ENCODE measurements at places on chromosomes 1 and 21.

GRCh38 chr1:16082283-16083038 is 9.0 kb upstream of the FAM131C start:
- H3K4me1 ChIP-seq = peaks cover 13% of the 10 kb centered on the region
- no peak overlapping the region for H3K4me3 ChIP-seq
- peak; percentile 58 for DNase-seq

GRCh38 chr21:23780326-23780725 is 1827.0 kb downstream of the MRPL39 start:
- no peak overlapping the region for H3K27ac ChIP-seq
- no peak for DNase-seq
- H3K36me3 ChIP-seq = no peaks in the 10 kb centered on the region
- H3K27me3 ChIP-seq = no peaks in the 10 kb centered on the region

- peaks cover 4% of the 10 kb centered on the region for H3K36me3 ChIP-seq
- no peak overlapping the region for H3K27ac ChIP-seq
- H3K4me1 ChIP-seq = peaks cover 9% of the 10 kb centered on the region
- DNase-seq = no peak
- no peaks in the 10 kb centered on the region for H3K27me3 ChIP-seq
These were observed 84.1 kb upstream of the ZNF326 start for GRCh38 chr1:89910780-89911179.

GRCh38 chr1:204723131-204723787 is 37.7 kb upstream of the LRRN2 start:
- H3K4me1 ChIP-seq = no peaks in the 10 kb centered on the region
- no peaks in the 10 kb centered on the region for H3K27me3 ChIP-seq
- no peak for DNase-seq

GRCh38 chr1:169086603-169087455 is 19.7 kb upstream of the ATP1B1 start:
- H3K4me1 ChIP-seq = peaks cover 7% of the 10 kb centered on the region
- no peak for DNase-seq
- no peaks in the 10 kb centered on the region for H3K27me3 ChIP-seq
- no peak overlapping the region for H3K27ac ChIP-seq
- no peaks in the 10 kb centered on the region for H3K36me3 ChIP-seq

DNA sequence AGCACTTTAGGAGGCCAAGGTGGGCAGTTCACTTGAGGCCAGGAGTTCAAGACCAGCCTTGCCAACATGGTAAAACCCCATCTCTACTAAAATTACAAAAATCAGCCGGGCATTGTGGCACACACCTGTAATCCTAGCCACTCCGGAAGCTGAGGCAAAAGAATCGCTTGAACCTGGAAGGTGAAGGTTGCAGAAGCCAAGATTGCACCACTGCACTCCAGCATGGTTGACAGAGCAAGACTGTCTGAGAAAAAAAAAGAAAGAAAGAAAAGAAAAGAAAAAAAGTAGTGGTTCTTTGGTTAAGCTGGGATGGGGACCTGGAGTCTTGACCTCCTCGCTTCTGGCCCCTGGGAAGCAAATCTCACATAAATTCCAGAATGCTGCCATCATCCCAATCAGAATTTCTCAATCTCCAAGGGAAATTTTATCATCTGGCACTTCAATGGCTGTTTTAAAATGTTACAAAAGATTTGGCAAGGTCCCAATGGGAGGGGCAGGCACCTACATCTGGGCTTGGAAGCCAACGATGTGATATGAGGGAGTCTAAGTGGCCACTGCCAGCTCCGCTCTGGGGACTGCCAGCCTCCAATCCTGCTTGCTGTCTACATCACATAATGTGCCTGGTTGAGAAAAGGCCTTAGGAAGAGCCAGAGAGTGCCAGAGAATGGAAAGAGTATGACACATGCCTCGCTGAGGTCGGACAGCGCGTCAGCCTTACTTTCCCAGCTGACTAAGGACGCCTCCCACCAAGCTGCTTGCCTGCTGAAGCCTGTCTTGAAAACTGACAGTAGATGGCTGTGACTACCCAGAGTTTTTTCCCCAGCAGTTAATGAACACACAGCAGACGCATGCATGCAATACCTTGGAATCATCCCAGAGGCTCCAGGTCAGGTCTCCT is 42.1 kb upstream of the SRP9 start:
- no peak for DNase-seq
- no peaks in the 10 kb centered on the region for H3K27me3 ChIP-seq
- no peaks in the 10 kb centered on the region for H3K36me3 ChIP-seq
- H3K4me1 ChIP-seq = no peaks in the 10 kb centered on the region
- no peak overlapping the region for H3K4me3 ChIP-seq
- H3K27ac ChIP-seq = no peak overlapping the region

GRCh38 chr1:27522432-27523336 is 32.7 kb upstream of the WASF2 start:
- H3K36me3 ChIP-seq = no peaks in the 10 kb centered on the region
- H3K27me3 ChIP-seq = no peaks in the 10 kb centered on the region
- DNase-seq = peak; percentile 80

- DNase-seq = no peak
- no peak overlapping the region for H3K27ac ChIP-seq
- no peak overlapping the region for H3K4me3 ChIP-seq
- no peaks in the 10 kb centered on the region for H3K27me3 ChIP-seq
These were observed 77.5 kb downstream of the RPAP2 start for GRCh38 chr1:92376345-92376744.

DNA sequence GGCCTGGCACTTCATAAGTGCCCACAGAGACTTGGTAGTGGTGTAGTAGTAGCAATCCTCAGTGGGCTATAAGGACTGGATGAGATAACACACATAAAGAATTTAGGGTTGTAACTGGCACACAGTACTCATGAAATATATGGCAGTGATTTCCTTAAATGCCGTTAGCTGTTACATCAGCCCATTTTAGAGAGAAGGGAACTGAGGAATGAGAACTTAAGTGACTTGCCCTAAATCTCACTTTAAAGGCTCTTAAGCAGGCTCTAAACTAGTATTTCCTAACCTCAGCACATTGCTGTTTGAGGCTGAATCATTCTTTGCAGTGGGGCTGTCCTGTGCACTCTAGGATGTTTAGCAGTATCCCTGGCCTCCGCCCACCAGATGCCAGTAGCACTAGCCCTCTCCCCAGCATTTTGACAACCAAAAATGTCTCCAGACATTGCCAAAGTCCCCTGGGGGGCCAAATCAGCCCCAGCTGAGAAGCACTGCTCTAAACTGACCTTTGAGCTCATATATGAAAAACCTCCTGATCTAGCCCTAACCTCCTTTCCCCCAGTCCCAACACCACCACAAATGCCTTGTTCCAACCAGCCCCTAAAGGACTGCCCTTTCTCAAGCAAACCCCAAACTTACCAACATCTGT is 11.6 kb downstream of the CAMK2N1 start:
- no peaks in the 10 kb centered on the region for H3K36me3 ChIP-seq
- H3K4me1 ChIP-seq = peaks cover 9% of the 10 kb centered on the region
- H3K27me3 ChIP-seq = peaks cover 52% of the 10 kb centered on the region
- no peak overlapping the region for H3K4me3 ChIP-seq
- DNase-seq = no peak
- no peak overlapping the region for H3K27ac ChIP-seq

DNA sequence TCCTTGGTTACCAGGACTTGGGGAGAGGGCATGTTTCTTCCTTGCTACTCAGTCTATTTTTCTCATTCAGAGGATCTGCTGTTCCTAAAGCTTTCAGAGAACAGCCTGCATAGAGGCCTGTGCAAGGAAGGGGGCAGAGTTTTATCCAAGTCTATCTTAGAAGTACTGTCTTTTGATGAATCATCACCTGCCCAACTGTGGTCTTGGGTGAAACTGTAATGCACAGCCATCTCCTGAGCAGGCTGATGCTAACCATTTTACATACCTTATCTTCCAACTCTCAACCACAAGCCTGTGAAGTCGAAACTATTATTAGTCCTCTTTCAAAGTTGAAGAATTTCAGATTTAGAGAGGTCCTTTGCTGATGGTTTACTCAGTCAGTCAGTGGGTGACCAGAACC is 368.0 kb downstream of the HHAT start:
- no peak overlapping the region for H3K27ac ChIP-seq
- H3K27me3 ChIP-seq = no peaks in the 10 kb centered on the region
- DNase-seq = no peak
- no peak overlapping the region for H3K4me3 ChIP-seq

- no peak overlapping the region for H3K4me3 ChIP-seq
- no peaks in the 10 kb centered on the region for H3K27me3 ChIP-seq
- DNase-seq = no peak
- H3K36me3 ChIP-seq = no peaks in the 10 kb centered on the region
- H3K27ac ChIP-seq = no peak overlapping the region
These were observed 56.3 kb upstream of the C1orf87 start for GRCh38 chr1:60129911-60130310.

GRCh38 chr1:201072149-201072548 is 40.1 kb downstream of the CACNA1S start:
- no peaks in the 10 kb centered on the region for H3K27me3 ChIP-seq
- DNase-seq = no peak
- no peak overlapping the region for H3K4me3 ChIP-seq
- H3K36me3 ChIP-seq = no peaks in the 10 kb centered on the region
- H3K27ac ChIP-seq = no peak overlapping the region
- no peaks in the 10 kb centered on the region for H3K4me1 ChIP-seq

DNA sequence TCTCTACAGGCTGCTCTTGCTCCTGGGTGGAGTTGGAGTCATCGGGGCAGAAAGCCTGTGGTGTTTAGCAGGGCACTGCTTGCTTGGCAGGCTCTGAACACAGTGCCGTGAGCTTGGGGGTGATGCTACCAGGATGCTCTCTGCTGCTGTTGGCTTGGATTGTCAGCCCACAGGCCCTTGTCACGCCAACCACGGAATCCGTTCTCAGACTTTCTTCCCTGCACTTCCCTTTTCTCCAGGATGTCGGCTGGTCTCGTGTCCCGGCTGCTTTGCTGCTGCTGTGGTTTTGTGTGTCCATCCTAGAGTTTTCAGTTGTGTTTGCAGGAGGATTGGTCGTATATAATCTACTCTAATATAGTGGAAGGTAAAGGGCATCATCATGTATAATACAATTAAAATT is 44.4 kb upstream of the TTC34 start:
- H3K4me3 ChIP-seq = no peak overlapping the region
- no peak overlapping the region for H3K27ac ChIP-seq
- no peaks in the 10 kb centered on the region for H3K27me3 ChIP-seq
- no peak for DNase-seq
- H3K4me1 ChIP-seq = peaks cover 13% of the 10 kb centered on the region

GRCh38 chr1:30753118-30753517 is 4.5 kb downstream of the LAPTM5 start:
- peaks cover 92% of the 10 kb centered on the region for H3K4me1 ChIP-seq
- peaks cover 34% of the 10 kb centered on the region for H3K36me3 ChIP-seq
- peak overlapping the region; percentile 99 for H3K4me3 ChIP-seq
- H3K27me3 ChIP-seq = no peaks in the 10 kb centered on the region
- DNase-seq = no peak
- H3K27ac ChIP-seq = peak overlapping the region; percentile 97

GRCh38 chr1:186244825-186245224 is 130.2 kb downstream of the TPR start:
- H3K27ac ChIP-seq = no peak overlapping the region
- H3K4me1 ChIP-seq = no peaks in the 10 kb centered on the region
- no peak overlapping the region for H3K4me3 ChIP-seq
- H3K36me3 ChIP-seq = no peaks in the 10 kb centered on the region
- DNase-seq = no peak

DNA sequence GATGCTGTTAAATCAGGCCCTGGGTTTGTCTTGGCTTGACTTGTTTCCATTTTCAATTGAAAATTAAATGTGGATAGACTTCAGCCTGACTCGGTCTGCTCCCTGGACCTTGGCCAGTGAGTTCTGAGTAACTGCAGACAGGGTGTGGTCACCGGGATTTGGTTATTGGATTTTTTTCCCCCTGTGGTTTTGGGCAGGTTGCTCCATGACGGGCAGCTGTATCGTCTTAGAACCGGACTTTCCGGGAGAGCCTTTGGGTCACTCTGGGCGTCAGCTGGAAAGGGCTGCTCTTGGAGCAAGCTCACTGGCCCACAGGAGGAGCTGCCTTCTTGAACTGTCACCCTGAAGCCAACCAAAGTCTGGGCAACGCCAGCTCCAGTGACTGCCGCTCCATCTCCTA is 75.0 kb downstream of the CLIC6 start:
- peaks cover 8% of the 10 kb centered on the region for H3K4me1 ChIP-seq
- no peaks in the 10 kb centered on the region for H3K27me3 ChIP-seq
- no peak overlapping the region for H3K27ac ChIP-seq
- H3K4me3 ChIP-seq = no peak overlapping the region
- H3K36me3 ChIP-seq = no peaks in the 10 kb centered on the region

- H3K4me3 ChIP-seq = no peak overlapping the region
- no peak for DNase-seq
- H3K4me1 ChIP-seq = no peaks in the 10 kb centered on the region
- no peak overlapping the region for H3K27ac ChIP-seq
These were observed 679.5 kb downstream of the MATN1 start for GRCh38 chr1:30043731-30044408.

DNA sequence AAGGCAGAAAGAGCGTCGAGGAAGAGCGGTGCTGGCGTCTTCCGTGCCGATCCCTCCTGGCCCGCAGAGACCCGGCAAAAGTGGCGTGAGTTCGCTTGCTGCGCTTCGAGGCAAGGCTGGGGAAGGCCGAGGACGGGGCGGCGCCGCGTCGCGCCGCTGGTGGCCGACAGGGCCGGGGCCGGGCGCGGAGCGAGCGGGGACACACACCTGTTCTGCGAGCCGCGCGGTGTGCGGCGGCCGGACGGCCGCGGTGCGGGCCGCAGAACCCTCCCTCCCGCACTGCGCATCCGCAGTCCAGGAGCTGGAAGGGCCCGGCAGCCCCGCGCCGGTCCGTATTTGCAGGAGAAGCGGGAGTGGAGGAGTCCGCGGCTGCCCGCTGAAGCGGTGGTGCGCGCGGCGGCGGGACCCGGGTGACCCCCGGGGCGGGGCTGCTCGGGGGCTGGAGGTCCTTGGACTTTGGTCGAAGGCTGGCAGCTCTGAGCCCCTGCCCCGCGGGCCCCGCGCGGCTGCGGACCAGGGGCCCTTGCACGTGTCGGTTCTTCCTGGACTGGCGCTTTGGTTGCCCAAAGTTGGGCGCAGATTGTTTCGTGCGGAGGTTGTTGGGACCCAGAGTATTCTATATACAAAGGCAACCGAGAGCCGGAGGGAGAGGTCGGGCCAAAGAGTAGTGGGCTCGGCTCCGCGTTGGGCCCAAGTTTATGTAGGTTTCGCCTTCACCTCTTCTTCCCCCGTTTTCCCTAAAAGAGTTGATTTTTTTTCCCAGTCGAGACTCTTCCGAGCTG is 2.6 kb downstream of the RNF220 start:
- DNase-seq = no peak
- no peak overlapping the region for H3K4me3 ChIP-seq
- H3K4me1 ChIP-seq = peaks cover 42% of the 10 kb centered on the region
- peaks cover 72% of the 10 kb centered on the region for H3K27me3 ChIP-seq

GRCh38 chr1:107264561-107264960 is 123.7 kb downstream of the NTNG1 start:
- no peaks in the 10 kb centered on the region for H3K36me3 ChIP-seq
- H3K4me3 ChIP-seq = no peak overlapping the region
- H3K4me1 ChIP-seq = no peaks in the 10 kb centered on the region
- DNase-seq = no peak

GRCh38 chr21:26914557-26914956 is 52.3 kb downstream of the ADAMTS5 start:
- H3K27me3 ChIP-seq = no peaks in the 10 kb centered on the region
- H3K4me3 ChIP-seq = no peak overlapping the region
- no peak overlapping the region for H3K27ac ChIP-seq
- H3K36me3 ChIP-seq = no peaks in the 10 kb centered on the region
- H3K4me1 ChIP-seq = no peaks in the 10 kb centered on the region
- DNase-seq = no peak
